ENCODE measurements at places on chromosomes 4 and X.

- DNase-seq, result no peak
Observed at GRCh38 chrX:151825925-151826485, 86.7 kb upstream of the MAGEA4 start.

DNA sequence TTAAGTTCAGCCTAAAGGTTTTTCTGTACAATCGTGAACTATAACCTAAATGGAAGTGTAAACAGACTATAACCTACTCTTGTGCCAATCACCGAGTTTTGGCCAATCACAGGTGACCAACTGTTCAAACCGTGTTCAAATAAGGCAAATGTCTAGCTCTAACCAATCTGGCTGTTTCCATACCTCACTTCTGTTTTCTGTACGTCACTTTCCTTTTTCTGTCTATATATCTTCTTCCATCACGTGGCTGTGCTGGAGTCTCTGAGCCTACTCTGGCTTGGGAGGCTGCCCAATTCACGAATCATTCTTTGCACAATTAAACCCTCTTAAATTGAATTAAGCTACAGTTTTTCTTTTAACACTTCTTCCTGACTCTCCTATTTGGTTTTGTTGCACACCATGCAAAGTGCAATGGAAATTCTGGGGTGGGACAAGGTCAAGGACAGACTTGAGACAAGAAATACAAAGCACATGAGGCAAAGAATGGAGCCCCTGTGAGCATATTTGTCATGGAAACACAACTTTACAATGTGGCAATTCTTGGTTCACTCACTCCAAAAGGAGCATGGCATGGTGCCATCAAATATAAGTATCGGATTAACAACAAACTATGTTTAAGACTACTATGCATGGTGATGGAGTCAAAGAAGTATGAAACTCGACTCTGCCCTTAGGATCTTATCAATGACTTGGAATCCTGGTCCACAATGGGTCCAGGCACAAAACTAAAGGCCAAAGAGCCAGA lies 115.7 kb upstream of the FAM9B start:
- DNase-seq, result no peak

GRCh38 chr4:168759959-168760527 lies 250.0 kb downstream of the CBR4 start:
- DNase-seq, result no peak

DNA sequence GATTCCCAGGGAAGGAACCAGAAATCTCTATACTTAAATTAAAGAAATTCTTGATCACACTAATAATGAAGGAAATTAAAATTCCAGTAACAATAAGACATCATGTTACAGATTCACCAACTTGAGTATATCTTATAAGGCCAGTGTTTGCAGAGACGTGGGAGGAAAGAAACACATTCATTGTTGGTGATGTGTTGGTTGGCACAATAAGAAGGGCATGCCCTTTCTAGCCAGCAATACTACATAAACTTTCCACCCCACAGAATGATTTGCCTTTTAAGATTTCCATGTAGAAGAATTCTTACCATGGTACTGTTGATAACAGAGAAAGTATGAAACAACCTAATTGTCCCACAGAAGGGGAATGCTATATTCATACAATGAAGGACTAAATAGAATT lies 581.5 kb downstream of the STIM2 start:
- no peak for DNase-seq
